Fibroblast of the conjunctiva (primary cell): ENCODE measurements at places on chromosomes 13 and 19.

DNA sequence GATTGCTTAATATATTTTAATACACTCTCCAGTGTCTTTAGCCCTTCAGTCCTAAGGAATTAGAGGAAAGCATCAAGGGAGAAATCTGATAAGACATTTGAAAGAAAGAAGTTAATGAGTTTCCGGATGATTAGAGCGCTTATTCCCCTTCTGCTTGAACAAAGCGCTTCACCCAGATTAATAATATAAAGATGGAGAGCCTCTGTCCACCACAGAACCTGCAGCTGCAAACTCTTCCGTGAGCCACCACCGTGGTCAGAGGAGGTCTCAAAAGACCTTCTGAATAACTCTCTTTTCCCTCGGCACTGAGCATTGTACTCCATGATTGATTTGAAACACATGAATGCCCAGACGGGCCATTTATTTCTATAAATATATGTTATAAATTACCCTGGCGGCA lies 14.2 kb upstream of the TUBGCP3 start:
- no peak for DNase-seq

GRCh38 chr13:78759704-78760103 lies 100.7 kb upstream of the OBI1 start:
- no peak for DNase-seq

DNA sequence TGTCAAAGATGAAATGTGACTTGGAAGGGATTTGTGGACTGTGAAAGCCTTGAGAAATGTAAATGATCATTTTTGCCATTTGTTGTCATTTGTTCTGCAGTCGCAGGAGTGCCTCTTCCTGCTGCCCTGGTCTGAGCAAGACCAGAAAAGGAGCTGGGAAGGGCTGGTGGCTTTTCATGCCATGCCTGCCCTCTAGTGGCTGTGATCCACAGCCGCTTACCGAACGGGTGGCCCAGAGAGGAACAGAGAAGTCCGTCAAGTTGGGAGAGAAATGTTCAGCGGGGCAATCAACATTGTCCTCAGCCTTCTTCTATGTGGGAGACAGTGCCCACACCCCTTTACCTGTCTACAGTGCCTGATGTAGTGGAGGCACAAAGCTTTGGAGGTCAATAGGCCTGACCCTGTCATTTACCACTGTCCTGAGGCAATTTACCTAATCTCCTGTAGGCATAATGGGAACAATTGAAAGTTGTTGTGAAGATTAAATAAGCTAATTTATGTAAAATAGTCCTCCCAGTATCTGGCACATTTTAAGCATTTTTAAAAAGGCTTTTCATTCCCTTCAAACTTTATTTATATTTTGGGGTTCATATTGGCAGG lies 224.5 kb downstream of the B3GLCT start:
- peak; percentile 76 for DNase-seq

GRCh38 chr13:25432691-25433090 lies 60.9 kb downstream of the ATP8A2 start:
- DNase-seq = no peak

DNA sequence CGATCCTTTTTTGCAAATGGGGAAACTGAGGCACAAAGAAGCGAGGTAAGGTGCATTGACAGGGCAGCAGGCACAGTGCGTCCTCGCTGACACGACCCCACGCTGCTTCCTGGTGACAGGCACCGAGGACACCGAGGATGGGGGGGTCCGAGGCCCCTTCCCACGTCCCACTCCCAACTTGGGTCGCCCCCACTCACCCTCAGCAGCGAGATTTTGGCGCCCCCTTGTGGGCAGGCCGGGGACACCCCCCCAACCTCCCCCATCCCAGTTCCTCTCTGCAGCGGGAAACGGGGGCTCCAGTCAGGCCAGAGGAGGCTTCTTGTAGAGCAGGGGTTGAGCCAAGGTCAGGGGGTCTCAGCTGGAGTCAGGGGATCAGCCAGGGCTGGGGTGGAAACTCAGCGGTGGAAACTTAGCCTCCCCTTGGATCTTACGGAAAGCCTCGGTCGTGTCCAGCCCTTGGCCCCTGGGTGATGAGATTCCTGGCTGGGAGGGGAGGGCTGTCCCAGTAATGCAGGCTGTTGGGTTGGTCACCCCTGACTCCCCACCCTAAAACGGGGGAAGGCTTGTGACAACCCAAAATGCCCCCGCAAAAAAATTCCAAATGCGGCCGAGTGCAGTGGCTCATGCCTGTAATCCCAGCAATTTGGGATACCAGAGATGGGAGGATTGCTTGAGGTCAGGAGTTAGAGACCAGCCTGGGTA lies 8.2 kb downstream of the SMIM24 start:
- no peak for DNase-seq

GRCh38 chr19:37872383-37872782 lies 34.0 kb downstream of the WDR87 start:
- no peak for DNase-seq

DNA sequence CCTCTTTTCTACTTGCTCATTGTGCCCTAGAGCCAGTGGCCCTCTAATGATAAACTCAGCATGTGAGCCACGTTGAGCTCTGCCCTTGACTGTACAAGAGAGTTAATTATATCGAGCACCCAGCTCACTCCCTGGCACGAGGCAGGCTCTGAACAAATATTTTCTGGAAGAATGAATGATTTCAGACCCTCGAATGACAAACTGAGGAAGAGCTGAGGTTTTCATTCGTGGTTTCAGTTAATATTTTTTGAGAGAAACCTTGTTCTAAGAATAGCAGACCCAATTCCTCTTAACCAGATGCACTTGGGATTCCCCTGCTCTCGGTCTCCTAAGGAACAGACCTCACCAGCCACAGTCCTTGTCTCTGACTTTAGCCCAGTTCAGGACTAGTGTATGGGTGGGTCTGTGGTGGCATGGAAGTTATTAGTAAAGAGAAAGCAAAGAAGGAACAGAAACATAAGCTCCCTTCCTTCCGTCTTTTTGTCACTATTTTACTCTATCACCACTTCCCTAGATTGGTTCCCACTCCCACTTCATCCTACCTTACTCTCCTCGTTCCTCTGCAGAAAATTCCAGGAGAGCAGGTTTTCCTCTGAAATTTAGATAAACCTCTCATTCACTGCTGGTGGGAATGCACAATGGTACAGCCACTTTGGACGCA lies 22.1 kb upstream of the WDFY2 start:
- no peak for DNase-seq

- DNase-seq = no peak
These were observed 167.8 kb upstream of the SOX1 start for GRCh38 chr13:111898956-111899713.

DNA sequence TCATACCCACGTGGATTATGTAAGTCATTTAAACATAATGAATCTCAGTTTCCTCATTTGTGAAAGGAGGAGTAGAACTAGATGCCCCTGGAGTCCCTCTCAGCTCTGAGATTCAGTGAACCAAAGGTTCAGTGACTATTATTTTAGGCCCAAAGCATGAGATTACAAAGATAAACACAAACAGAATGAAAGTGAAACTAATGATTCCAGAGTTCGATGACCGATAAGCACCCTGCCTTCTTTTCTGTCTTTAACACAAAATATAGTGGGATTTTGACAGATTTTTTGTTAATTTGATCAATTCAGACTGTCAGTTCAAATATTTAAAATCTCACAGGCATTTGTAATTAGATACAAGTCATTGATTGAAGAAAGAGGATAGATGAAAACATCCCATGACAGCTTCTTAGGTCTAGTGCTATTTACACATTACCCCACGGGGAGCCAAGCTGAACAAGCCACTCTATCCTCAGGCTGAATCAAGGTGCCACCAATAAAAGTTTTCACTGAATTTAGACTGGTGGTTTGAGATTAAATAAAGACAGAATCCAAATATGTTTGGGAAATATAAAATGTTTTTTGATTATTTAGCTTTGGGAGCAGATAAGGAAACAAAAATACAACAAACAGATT lies 64.6 kb upstream of the RAP2A start:
- DNase-seq = no peak

DNA sequence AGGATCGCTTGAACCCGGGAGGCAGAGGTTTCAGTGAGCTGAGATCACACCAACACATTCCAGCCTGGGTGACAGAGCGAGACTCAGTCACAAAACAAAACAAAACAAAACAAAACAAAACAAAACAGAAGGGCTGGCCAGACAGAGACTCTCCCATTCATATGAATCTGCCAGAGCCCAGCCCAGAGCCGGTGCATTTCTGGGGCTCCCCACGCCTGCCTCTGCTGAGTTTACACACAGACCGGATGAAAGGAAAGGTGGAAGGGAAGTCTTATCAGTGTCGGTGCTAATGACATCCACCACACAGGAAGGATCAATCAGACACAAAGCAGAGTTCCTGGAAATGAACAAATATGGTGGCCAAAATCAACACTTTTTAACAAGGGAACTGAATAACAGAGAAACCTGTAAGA lies 6.8 kb downstream of the TRAPPC6A start:
- DNase-seq = no peak

DNA sequence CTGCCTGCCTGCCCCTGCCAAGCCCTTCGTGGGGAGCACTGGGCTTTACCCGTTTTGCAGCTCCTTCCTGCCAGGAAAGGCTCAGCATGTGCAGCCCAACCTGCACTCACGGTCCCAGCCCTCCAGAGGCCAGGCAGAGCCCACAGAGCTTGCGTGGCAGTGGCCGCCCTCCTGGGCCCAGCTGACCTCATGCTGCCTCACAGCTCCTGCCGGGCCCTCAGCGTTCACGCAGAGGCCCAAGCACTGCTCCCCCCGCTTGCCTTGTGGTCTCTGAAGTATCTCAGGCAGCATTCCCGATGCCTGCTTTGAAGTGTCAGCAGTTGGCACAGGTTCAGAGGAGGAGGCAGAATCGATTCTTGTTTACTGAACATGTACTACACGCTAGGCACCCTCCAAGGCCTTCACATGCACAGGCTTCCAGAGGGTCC lies 32.5 kb downstream of the CAPN12 start:
- DNase-seq = peak; percentile 67

DNA sequence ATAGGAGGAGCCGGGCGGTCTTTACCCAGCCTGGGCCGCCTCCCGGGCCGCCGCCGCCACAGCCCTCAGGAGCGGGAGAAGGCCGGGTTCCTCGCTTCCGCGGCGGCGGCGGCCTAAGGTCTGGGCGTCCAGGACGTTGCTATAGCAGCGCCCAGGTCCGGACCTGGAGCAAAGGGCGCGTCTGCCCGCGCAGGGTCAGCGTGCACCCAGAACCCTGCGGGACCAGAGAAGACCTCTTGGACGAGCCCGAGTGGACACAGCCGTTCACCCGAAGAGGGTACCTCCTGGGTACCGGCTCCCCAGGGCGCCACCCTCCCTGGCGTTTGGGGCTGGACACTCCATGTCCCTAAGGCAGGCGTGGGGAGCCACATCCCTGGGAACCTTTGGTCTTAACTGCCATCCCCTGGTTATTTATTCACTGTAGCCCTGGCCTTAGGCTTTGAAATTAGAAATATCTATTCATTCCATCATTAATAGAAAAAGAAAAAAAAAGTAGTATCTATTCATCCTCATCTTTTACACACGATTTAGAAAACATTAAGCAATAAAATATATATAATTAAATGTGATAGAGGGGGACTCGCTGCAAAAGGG lies 2.4 kb downstream of the DZIP1 start:
- no peak for DNase-seq

- no peak for DNase-seq
These were observed 62.0 kb downstream of the XPO4 start for GRCh38 chr13:20840568-20840967.

- DNase-seq = no peak
These were observed 10.3 kb upstream of the KLK3 start for GRCh38 chr19:50844296-50844935.

GRCh38 chr13:42356184-42356575 lies 84.2 kb downstream of the AKAP11 start:
- no peak for DNase-seq

GRCh38 chr19:50639121-50640112 lies at the start of gene SYT3:
SYT3 (minus strand) TSS chr19:50639881; CDS start chr19:50637411, 2,470 bp downstream.
- DNase-seq = no peak
